Stomach (tissue), 19 donors: ENCODE measurements at places on chromosomes 1 and 21. TPM values are rescaled to one million over a fixed set of nuclear protein-coding genes. Genes with fewer than 3 reads are reported as not detected.

The MAD2L2 gene
- total RNA-seq, result 19.3 TPM

The C1orf87 gene
- total RNA-seq, result not detected

The IVL gene
- not detected for total RNA-seq

The RBM11 gene
- total RNA-seq, result not detected

The PLA2G2D gene
- total RNA-seq, result not detected

The NUP210L gene
- not detected for total RNA-seq

The LAX1 gene
- 1.7 TPM for total RNA-seq

The OVAAL gene
- not detected for total RNA-seq

The CD2 gene
- 5.8 TPM for total RNA-seq

The PTGER3 gene
- total RNA-seq, result 2.3 TPM

The TRIM67 gene
- not detected for total RNA-seq

The FCER1A gene
- total RNA-seq, result not detected

The MROH9 gene
- not detected for total RNA-seq

The SPRR2A gene
- total RNA-seq, result not detected

The MYOCOS gene
- not detected for total RNA-seq

The SH2D1B gene
- total RNA-seq, result not detected

The INSRR gene
- not detected for total RNA-seq

The NHLH1 gene
- not detected for total RNA-seq

The NOS1AP gene
- 8.8 TPM for total RNA-seq

The GCSAML gene
- 0.18 TPM for total RNA-seq

The TMPRSS3 gene
- total RNA-seq, result 13.6 TPM

The REN gene
- total RNA-seq, result not detected
